G401 (cell line): ENCODE measurements at places on chromosomes 12 and 14.

DNA sequence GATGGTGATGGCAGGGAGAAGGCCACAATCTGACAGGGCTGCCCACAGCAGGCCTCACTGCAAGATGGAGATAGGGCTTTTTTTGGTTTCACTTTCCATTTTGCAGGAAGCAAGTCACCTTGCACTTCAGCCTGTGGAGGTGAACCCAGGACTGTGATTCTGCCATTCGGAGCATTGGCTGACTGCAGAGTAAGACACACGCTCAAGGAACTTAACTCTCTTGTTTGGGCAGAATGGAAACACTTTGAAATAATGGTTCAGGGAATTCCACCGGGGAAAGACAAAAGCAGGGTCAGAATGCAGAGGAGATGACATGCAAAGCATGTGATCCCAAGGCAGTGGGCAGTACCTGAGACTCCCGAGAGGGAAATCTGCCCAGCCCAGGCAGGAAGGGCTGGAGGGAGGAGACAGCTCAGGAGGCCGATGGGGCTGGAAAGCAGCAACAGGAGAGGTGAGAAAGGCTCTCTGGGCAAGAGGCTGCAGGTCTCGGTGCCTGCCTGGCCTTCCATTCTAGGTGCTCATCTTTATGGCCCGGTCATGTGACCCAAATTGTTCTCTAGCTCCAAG lies 58.7 kb upstream of the PRMT8 start:
- no peak for DNase-seq

DNA sequence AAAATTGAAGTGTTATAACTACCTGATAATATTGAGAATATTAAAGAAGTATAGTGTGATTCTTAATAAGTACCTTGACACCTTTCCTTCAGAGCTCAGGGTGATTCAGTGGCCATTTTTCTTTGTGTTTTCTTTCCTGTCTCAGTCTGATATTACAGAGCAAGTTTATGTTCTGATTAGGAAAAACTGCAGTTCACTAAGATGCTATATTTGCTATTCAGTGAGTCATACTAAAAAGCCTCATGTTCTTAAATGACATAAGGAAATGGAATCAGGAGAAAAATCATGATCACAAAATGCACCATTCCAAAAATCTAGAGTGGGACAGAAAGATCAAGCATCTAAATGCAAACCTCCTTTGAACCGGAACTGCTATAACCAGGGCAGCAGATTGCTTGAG lies 390.6 kb upstream of the ATP2B1 start:
- no peak for DNase-seq

- DNase-seq = no peak
Measured at GRCh38 chr12:54956818-54957641, 27.5 kb downstream of the TESPA1 start.

DNA sequence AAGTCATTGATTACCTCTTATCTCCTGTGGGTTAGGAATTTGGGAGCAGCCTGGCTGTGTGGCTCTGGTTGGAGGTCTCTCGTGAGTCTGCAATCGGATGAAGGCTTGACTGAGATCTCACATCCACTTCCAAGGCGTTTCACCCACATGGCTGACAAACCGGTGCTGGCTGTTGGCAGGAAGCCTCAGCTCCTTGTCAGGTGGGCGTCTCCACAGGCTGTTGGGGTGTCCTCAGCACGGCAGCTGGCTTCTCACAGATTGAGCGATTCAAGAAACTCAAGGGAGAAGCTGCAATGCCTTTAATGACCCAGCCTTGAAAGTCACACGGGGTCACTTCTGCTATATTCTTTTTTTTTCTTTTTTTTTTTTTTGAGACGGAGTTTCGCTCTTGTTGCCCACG lies 28.6 kb upstream of the CORO1C start:
- no peak for DNase-seq
